ENCODE measurements at places on chromosomes 3 and 15.

DNA sequence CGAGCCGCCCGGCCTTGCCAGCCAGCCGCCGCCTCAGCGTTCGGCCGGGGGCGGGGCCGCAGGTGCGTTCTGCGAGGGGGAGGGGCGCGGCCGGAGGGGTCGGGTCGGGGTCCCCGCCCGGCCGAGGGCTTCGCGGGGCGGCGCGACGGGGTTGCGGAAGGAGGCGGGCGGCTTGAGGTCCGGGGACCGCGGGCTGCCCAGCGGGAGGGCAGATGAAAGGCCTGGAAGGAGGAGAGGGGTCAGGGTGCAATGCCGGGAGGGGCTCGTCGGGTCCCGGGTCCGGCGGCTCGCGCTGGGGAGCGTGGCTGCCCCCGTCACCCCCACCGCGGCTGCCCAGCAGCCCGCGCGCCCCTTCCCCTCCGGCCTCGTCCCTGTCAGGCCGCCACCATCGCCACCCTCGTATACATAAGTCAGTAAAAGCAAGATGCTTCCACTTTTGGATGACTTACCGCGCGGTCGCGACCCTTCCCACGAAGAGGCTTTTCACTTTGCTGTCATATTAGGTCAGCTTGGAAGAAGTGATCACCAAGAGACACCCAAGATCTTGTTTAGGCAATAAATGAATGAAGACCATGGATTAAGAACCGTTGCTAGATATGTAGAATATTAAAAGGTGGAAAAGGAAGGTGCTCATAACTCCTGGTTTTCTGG, 620 bp upstream of the ANP32A start:
- DNase-seq: no peak

DNA sequence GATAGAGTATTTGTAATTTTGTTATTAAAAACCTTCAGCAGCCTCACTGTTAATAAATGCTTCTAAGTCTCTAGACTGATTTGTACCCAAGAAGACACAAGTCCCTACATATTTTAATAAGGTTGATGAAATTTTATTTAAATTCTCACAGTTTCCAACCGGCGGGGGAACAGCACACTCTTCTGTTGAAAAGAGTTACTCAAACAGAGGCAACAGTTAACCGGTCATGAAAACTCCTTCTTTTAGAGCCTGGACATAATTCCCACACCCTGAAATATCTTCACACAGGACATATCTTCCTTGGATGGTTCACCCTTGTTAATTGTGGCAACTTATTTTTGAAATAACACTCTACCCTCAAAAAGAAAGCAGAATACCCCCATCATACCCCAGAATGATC, 278.8 kb downstream of the FOXP1 start:
- DNase-seq: no peak

- no peak for DNase-seq
These were observed 198.3 kb downstream of the OTOL1 start for GRCh38 chr3:161694682-161695564.

DNA sequence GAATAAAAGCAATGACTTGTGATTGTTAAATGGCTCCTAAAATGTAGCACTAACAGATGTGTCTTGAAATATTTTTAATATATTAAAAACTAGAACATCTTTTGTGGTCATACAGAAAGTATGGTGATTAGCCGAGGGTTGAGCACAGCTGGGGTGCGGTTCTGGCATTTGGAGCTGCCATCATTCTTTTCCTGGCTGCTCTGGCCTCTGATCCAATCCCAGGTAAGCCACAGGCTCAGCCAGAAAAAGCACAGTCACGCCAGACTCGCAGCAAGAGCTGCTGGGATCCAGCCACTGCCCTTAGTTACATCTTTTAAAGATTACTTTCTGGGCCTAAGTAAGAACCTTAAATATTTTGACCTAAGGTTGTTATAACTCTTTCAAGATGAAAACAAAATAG, 196.8 kb downstream of the PLCL2 start:
- no peak for DNase-seq

DNA sequence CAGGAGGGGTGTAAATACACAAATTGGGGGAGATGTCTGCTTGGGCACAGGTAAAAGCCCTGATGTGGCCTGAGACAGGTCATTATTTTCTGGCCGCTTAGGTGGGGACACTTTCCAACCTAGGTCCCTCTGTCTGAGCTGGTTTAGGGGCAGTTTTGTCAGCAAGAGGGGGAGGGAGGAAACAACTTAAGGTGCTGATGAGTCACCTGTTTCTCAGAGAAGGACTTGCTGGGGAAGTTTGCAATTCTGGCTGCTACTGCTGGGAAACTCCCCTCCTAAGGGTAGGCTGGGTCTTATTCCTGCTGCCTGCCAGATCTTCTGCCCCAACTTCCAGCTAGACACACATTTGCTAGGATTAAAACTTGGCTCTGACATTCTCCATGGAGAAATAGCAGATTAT, 4.8 kb upstream of the RHOV start:
- no peak for DNase-seq

DNA sequence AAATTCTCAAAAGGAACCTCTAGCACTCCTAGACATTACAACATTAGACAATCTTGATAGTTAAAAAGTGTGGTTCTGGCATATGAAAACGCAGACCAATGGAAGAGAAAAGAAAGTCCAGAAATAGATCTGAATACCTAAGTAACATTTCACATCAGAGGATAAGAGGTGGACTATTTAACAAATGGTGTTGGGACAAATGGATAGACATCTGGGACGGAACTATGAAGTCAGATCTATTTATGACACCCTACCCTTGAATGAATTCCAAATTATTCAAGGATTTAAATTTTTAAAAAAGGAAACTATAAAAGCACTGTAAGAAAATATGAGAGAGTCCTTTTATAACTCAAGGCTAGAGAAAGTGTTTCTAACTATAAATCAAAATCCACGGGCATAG, 111.3 kb downstream of the SCN11A start:
- DNase-seq: no peak

- no peak for DNase-seq
These were observed 305.6 kb upstream of the LRRFIP2 start for GRCh38 chr3:37479981-37480380.

- no peak for DNase-seq
These were observed 27.0 kb upstream of the SV2B start for GRCh38 chr15:91073077-91073476.

DNA sequence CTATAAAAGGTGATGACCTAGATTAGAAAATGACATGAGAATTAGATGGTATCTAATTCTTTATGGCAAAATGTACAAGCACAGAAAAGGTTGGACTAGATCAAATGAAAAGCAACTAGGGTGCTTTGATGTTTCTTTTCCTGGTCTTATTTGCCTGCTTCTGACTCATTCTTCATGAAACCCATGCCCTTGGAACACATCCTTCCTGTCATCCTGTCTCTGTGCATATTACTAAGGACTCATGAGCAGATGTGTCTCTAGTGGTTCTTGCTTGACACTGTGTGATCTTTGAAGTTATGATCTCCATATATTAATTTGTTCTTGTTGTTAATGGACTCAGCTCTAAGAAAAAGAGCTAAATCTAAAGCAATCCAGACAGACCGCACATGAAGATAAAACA, 314.0 kb downstream of the ERC2 start:
- DNase-seq: no peak

- peak; percentile 71 for DNase-seq
These were observed 215.5 kb downstream of the PDZRN3 start for GRCh38 chr3:73409138-73409763.

GRCh38 chr3:117549716-117550115, 840.1 kb downstream of the TUSC7 start:
- DNase-seq: no peak

GRCh38 chr15:29622637-29623036, 199.6 kb downstream of the TJP1 start:
- no peak for DNase-seq

GRCh38 chr15:72358650-72359171, 17.1 kb downstream of the HEXA start:
- DNase-seq: peak; percentile 35

DNA sequence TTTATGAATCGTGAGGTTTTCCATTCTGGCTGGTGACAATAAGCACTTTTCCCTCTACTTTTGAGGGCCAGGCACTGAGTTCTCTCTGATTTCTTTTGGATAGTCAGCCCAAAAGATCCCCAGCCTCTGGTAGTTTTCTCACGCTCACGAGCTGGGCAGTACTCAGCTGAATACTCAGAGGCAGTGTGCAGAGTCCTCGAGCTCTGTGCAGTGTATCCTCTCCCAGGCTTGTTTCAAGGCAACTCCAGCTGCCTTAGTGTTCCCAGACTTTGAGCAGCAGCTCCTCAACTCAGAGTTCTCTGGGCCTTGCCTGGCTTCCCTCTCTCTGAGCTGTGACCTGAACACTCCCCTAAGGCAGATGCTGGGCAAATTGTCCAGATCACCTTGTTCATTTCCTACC, 59.1 kb upstream of the IQSEC1 start:
- DNase-seq: no peak

- DNase-seq: no peak
These were observed 237.1 kb downstream of the KCNMB2 start for GRCh38 chr3:178773358-178773757.

DNA sequence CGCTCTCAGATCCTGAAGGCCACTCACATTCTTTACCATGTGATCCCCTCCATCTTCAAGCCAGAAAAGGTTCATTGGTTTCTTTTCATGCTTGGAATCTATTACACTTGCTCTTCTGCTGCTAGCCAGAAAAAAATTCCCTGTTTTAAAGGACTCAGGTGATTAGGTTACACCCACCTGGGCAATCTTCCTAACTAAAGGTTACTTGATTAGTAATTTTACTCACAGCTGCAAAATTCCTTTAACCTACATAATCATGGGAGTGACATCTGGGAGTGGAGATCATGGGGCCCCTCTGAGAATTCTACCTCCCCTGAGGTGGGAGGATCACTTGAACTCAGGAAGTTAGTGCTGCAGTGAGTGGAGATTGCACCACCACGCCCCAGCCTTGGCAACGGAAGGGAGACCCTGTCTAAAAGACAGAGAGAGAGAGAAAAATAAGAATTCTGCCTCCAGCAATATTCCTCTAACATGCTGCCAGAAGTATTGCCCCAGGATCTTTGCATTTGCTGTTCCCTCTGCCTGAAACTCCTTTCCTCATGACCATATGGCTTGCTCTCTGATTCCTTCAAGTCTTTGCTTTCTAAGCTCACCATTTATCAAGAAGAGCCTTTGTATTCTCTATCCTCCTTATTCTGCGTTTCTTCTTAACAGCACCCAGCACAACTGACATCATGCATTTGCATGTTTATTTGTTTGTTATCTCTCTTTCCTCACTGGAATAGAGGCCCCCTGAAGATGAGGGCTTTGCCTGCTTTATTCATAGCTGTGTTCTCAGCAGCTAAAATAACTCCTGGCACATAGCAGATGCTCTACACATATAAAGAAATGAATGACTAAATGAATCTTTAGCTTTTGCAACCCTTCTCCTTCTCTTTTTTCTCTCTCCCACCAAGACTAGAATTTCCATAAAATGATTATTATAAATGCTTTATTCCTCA, 68.2 kb downstream of the EDEM1 start:
- no peak for DNase-seq

GRCh38 chr3:177491296-177492032, 294.2 kb upstream of the TBL1XR1 start:
- no peak for DNase-seq

- DNase-seq: no peak
These were observed 12.3 kb upstream of the LMCD1 start for GRCh38 chr3:8489278-8489792.

- no peak for DNase-seq
These were observed 278.9 kb downstream of the FEZF2 start for GRCh38 chr3:62094461-62094860.

DNA sequence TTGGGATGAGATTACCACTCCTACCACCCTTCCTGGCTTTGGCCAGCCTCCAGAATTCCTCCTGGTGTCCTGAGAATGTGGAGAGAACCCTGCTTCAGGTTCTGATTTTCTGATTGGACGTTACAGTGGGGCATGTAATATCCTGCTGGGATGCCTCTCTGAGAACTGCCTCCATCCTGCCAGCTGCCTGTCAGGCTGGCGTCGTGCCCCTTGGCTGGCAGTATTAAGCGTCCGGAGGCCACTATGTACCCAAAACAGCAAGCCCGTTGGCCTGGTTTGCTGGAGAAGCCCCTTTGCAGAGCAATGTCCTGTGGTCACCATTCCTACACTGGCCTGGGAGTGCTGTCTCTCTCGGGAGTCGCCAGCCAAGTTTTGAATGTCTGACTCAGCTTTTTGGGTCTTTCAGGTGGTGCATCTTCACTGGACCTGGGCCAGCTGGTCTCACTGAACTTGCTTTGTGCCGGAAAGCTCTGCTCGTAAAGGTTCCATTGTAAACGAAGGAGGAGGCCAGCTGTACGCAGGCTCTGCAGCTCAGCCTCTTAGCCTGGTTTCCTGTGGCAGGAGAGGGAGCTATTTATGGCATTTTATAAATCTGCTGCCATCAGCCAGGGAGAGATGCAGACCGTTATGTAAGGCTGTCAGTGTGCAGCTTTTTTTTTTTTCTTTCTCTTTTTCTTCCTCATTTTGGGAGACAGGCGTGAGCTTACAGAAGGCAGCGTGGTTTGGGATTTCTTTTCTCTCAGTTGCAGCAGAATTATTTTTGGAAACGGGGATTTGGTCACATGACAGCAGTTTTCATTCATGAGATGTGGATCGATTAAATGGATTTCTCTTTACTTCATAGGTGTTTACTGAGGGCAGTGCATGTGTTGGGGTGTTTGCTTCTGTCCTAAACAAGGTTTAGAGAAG, 19.0 kb upstream of the TRAK1 start:
- peak; percentile 80 for DNase-seq

DNA sequence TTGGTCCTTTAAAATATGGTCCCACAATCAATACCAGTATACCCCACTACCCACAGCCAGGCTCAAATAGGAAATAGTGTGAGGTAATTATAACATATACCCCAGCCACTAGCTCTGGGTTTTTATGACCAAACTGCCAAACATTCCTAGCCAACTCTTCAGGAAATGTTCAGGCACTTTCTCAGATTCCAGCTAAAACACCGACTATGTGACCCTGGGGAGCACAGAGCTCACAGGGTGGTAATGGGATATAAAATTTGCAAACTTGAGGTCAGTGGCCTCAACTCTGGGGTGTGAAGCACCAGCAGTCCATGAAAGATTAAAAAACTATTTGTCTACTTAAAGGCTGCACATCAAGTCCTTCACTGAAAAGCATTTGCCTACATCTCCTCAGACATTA, 12.9 kb downstream of the FBN1 start:
- no peak for DNase-seq

DNA sequence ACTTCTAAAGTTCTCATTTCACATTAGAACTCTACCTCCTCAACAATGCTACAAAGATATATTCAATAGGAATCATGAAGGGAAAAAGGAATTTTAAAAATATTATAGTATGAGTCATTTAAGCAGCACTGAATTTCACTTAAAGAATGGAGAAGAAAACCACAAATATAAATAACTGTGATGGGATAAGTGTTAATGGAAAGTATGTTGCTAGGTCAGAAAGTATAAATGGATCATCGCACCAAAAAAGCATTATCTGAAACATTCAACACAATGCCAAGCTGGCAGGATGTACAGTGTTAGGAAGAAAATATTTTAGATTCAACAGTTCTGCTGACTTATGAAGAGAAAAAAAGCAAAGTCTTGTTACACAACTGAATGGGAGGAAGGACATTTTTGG, 101.4 kb downstream of the TFG start:
- DNase-seq: peak; percentile 49

DNA sequence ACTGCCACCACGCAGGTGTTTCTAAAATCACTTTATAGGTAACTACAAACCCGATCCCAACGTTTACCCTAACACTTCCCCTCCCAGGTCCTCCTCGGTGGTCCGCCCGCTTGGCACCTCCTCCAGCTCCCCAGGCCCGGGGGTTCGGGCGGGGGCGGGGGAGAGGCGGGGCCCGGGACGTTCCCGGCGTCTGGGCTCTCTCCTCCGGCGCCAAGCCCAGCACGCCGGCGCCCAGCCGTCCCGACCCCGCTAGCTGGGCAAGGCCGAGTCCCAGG, 562 bp downstream of the CGGBP1 start:
- no peak for DNase-seq
